ENCODE measurements at places on chromosomes 7 and 10. TPM values are rescaled to one million over a fixed set of nuclear protein-coding genes. Genes with fewer than 3 reads are reported as not detected.

DNA sequence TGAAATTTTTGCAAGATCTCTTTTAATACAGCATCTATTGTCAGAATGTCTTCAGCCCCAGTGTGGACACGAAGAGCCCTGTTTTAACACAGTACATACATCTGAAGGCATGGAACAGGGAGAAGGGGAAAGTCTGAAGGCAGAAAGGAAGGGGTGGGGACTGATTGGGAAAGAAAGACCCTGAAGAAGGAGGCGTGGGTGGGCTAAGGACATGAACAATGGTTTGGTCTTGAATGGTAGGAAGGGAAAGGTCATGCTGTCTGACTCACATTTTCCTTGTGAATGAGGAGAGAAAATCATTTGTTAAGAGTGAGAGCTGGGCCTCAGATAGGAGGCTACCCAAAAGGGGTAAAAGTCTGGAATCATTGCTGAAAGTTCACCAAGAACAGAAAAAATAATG, 297.1 kb downstream of the GALNT17 start:
- no peaks in the 10 kb centered on the region for H3K4me1 ChIP-seq
- no peak overlapping the region for H3K4me3 ChIP-seq
- H3K27me3 ChIP-seq: no peaks in the 10 kb centered on the region
- H3K27ac ChIP-seq: no peak overlapping the region
- no peaks in the 10 kb centered on the region for H3K36me3 ChIP-seq
- no peak for DNase-seq

DNA sequence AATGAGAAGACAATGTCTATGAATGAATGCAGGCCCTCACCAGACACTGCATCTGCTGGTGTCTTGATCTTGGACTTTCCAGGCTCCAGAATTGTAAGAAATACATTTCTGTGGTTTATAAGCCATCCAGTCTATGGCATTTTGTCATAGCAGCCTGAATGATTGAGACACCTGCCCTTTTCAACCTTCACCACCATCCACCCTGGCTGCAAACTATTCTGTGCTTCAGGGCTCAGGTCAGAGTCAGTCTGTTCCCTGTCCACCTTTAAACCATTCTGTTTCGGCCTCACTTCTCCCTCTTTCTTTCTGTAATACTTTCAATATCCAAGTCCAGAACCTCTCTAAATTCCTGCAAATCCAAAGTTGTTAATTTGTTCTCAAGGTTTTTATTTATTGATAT, 15.9 kb upstream of the CDK13 start:
- H3K4me1 ChIP-seq: no peaks in the 10 kb centered on the region
- H3K27ac ChIP-seq: no peak overlapping the region
- H3K4me3 ChIP-seq: no peak overlapping the region
- H3K36me3 ChIP-seq: no peaks in the 10 kb centered on the region
- no peaks in the 10 kb centered on the region for H3K27me3 ChIP-seq

DNA sequence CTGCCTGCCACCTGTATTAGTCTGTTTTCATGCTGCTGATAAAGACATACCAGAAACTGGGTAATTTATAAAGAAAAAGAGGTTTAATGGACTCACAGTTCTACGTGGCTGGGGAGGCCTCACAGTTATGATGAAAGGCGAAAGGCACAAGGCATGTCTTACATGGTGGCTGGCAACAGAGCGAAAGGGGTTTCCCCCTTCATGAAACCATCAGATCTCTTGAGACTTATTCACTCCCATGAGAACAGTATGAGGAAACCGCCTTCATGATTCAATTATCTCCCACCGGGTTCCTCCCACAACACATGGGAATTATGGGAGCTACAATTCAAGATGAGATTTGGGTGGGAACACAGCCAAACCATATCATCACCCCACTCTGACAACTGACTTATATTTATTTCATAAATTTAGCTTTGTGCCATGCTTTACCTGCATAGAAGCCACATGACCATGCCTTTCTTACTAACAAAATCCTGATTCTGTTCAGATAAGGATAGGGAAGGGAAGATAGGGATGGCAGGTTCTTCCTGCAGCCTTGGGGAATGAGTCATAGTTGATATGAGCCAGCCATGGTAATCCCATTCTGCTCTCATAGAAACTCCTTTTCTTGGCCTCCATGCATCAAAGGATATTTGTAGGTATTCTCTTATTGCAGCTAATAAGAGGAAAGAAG, 191.3 kb upstream of the AGK start:
- H3K4me1 ChIP-seq: no peaks in the 10 kb centered on the region
- no peak for DNase-seq
- H3K36me3 ChIP-seq: no peaks in the 10 kb centered on the region
- no peak overlapping the region for H3K27ac ChIP-seq
- no peak overlapping the region for H3K4me3 ChIP-seq

GRCh38 chr7:77975672-77976480, 177.3 kb downstream of the PHTF2 start:
- H3K27ac ChIP-seq: no peak overlapping the region
- no peaks in the 10 kb centered on the region for H3K36me3 ChIP-seq
- no peaks in the 10 kb centered on the region for H3K27me3 ChIP-seq

GRCh38 chr7:74092321-74092963, 8.8 kb downstream of the LIMK1 start:
- H3K4me3 ChIP-seq: no peak overlapping the region
- no peak overlapping the region for H3K27ac ChIP-seq
- peaks cover 11% of the 10 kb centered on the region for H3K4me1 ChIP-seq
- H3K36me3 ChIP-seq: no peaks in the 10 kb centered on the region

GRCh38 chr10:21432266-21432665, 93.2 kb downstream of the SKIDA1 start:
- H3K4me3 ChIP-seq: no peak overlapping the region
- H3K36me3 ChIP-seq: no peaks in the 10 kb centered on the region
- H3K4me1 ChIP-seq: no peaks in the 10 kb centered on the region
- no peak overlapping the region for H3K27ac ChIP-seq
- no peaks in the 10 kb centered on the region for H3K27me3 ChIP-seq
- DNase-seq: no peak

GRCh38 chr10:9786576-9786975, 1231.1 kb upstream of the CELF2 start:
- H3K4me1 ChIP-seq: no peaks in the 10 kb centered on the region
- no peak for DNase-seq
- no peaks in the 10 kb centered on the region for H3K36me3 ChIP-seq
- peaks cover 3% of the 10 kb centered on the region for H3K27me3 ChIP-seq
- H3K4me3 ChIP-seq: no peak overlapping the region
- H3K27ac ChIP-seq: no peak overlapping the region

DNA sequence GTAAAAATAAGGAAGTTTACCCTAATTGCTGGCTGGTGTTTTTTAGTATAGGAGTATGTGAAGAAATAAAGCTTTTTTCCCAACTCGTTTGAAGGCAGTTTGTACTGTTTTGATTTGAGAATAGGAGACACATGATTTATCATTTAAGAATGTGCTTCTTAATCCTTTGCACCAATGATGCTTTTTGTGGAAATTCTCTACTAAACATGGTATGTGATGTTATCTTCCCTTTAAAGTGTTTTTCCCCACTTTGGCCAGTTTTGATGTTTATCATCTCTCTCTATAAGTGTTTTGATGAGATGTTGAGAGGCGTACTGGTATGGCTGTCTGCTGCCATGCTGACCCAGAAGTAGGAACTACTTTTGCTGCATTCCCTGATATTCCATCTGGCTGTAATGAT, 85.1 kb downstream of the SUGCT start:
- H3K4me1 ChIP-seq: no peaks in the 10 kb centered on the region
- H3K27me3 ChIP-seq: no peaks in the 10 kb centered on the region
- DNase-seq: no peak
- no peak overlapping the region for H3K27ac ChIP-seq
- no peak overlapping the region for H3K4me3 ChIP-seq

- H3K4me1 ChIP-seq: peaks cover 6% of the 10 kb centered on the region
- no peak for DNase-seq
- no peaks in the 10 kb centered on the region for H3K36me3 ChIP-seq
- no peak overlapping the region for H3K27ac ChIP-seq
- no peaks in the 10 kb centered on the region for H3K27me3 ChIP-seq
Observed at GRCh38 chr7:117113871-117114270, 160.6 kb downstream of the ST7 start.

The GRID2IP gene
- 1.5 TPM for total RNA-seq

The GHRHR gene
- total RNA-seq: not detected

GRCh38 chr7:86989407-86989806, 70.0 kb downstream of the ELAPOR2 start:
- H3K4me3 ChIP-seq: no peak overlapping the region
- no peaks in the 10 kb centered on the region for H3K27me3 ChIP-seq
- H3K36me3 ChIP-seq: no peaks in the 10 kb centered on the region
- no peak for DNase-seq
- H3K27ac ChIP-seq: no peak overlapping the region
- H3K4me1 ChIP-seq: no peaks in the 10 kb centered on the region
